ENCODE measurements at places on chromosomes 6 and 20.

- H3K27me3 ChIP-seq: peaks cover 87% of the 10 kb centered on the region
- no peak for DNase-seq
- H3K4me1 ChIP-seq: peaks cover 6% of the 10 kb centered on the region
- peaks cover 2% of the 10 kb centered on the region for H3K36me3 ChIP-seq
Measured at GRCh38 chr6:28742668-28743270, 181.0 kb downstream of the TRIM27 start.

DNA sequence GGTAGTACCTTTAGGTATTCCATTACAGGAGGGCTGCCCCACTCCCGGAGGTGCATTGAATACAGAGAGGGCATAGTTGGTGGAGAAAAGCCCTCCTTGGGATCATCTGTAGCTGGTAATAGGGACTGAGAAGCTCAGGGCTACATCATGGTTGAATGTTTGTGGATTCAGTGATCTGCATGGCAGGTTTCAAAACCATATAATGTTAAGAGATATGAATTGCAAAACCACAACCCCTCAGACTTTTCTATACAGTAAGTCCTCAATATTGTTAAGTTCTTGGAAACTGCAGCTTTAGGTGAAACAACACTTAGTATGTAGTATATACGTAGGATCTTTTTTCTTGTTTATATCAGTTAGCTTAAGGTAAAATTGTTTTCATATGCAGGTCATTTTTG is 11.3 kb downstream of the TULP4 start:
- H3K27me3 ChIP-seq: no peaks in the 10 kb centered on the region
- no peak overlapping the region for H3K27ac ChIP-seq
- peaks cover 5% of the 10 kb centered on the region for H3K4me1 ChIP-seq
- H3K36me3 ChIP-seq: peaks cover 19% of the 10 kb centered on the region

DNA sequence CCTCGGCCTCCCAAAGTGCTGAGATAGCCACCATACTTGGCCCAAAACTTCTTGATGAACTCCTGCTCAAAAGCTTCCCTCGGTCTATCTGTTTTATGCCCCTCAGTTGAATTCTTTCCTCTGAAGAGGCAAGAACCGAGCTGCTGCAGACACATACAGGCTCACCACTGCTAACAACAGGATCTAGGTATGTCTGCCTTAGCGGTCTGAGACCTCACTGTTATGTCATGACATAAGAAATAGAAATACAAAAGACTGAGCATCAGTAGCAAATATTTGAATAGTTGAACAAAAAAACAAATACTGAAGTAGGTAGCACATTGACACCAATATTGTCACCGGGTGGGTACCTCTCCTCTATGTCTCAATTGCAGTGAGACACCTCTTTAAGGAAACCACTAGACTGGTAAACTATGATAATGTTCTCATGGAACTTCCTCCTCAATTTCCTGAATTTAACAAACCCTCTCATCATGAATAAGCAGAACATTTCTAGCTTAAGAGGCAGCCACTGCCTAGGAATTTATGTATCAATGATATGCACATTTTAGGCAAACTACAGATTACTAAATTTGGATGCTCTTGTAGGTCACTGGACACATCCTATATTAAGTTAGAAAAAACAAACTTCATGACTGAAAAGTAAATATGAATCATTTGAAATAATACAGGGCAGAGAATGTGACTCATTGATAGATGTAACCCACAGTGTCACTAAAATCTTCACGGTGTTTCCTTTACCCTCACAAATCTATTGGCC is 9.4 kb upstream of the STXBP5 start:
- H3K4me1 ChIP-seq: peaks cover 7% of the 10 kb centered on the region
- H3K4me3 ChIP-seq: no peak overlapping the region
- DNase-seq: no peak
- no peak overlapping the region for H3K27ac ChIP-seq

DNA sequence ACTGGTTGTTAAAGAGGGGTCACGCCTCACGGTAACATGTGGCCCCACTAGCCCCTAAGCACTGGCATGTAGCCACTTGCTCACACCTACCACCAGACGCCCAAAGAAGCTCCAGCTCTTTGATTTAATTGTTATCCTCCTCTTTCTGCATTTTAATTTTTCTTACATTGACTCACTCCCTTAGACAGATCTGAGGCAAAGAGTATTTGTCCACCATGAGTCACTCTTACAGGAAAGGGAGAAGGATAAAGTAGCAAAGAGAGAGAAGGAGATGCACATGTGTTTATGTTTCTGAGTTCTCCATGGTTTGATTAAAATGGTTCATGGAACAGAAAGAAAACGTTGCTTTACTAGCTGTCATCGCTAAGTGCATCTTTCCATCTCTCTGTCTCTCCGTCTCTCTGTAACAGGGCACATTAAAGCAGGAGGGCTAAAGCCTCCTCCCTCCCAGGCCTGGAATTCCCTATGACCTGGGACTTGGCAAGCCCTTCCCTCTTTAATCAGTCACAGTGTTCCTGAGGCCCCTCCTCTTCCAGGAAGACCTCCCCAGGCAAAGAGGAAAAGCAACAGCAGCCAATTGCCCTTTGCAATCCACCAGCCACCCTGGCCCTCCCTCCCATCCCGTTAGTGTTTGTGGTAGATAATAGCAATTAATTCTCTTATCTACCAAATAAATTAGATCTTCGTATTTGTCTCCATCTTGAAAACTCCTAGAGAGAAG is 112.8 kb upstream of the TSHZ2 start:
- H3K27me3 ChIP-seq: no peaks in the 10 kb centered on the region
- no peaks in the 10 kb centered on the region for H3K36me3 ChIP-seq
- H3K4me1 ChIP-seq: no peaks in the 10 kb centered on the region
- H3K27ac ChIP-seq: no peak overlapping the region

DNA sequence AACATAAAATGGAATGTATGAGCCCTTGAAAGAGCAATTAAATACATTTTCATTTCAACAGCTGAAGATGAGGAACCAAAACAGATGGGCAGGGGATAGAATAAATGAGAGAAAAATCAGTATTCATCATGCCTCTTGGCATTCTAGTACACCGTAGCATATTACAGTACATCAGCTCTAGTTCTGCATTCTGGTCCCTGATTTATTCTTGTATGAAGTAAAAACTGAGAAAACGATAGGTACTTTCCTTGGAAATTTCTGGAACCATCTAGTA is 349.4 kb downstream of the ARHGAP18 start:
- H3K27ac ChIP-seq: no peak overlapping the region
- H3K36me3 ChIP-seq: no peaks in the 10 kb centered on the region
- no peaks in the 10 kb centered on the region for H3K27me3 ChIP-seq
- H3K4me1 ChIP-seq: no peaks in the 10 kb centered on the region
- DNase-seq: no peak

DNA sequence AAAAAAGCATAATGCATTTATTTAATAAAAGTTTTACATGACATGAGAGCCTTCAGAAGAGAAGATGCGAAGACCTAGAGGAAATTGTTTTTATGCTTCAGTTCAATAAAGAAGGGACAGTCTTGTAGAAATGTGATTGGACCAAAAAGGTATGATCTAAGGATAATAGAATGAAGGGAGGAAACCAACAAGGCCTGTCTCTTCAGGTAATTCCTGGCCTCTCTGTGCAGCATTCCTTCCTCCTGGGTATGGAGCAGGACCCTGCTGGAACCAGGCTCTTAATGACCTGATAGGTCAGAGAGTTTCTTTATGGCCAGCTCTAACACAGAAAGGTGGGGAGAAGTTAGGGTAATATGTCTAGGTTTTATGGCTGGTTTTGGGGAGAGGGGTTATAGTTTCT is 162.8 kb upstream of the HEY2 start:
- H3K4me1 ChIP-seq: peaks cover 26% of the 10 kb centered on the region
- no peaks in the 10 kb centered on the region for H3K36me3 ChIP-seq
- H3K4me3 ChIP-seq: no peak overlapping the region
- DNase-seq: no peak

DNA sequence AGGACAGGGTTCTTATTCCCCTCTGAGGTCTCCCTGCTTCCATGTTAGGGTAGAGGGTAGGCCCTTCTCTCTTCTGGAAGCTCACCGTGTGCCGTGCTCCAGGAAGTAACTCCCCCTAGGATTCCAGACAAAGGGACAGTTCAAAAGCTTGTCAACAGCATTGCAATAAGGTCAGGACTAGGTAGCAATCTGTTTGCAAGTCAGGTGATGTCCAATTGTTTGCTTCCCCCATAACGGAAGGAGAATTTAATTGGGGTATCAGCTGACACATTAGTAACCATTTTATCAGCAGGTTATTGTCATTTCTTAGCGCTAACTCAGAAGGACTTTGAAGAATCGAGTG is 41.9 kb downstream of the SYNJ2 start:
- H3K4me3 ChIP-seq: no peak overlapping the region
- no peak overlapping the region for H3K27ac ChIP-seq
- no peak for DNase-seq
- peaks cover 27% of the 10 kb centered on the region for H3K27me3 ChIP-seq

GRCh38 chr20:54166987-54167662 is 6.7 kb downstream of the CYP24A1 start:
- no peak for DNase-seq
- no peaks in the 10 kb centered on the region for H3K36me3 ChIP-seq
- H3K4me1 ChIP-seq: peaks cover 13% of the 10 kb centered on the region
- no peak overlapping the region for H3K27ac ChIP-seq

DNA sequence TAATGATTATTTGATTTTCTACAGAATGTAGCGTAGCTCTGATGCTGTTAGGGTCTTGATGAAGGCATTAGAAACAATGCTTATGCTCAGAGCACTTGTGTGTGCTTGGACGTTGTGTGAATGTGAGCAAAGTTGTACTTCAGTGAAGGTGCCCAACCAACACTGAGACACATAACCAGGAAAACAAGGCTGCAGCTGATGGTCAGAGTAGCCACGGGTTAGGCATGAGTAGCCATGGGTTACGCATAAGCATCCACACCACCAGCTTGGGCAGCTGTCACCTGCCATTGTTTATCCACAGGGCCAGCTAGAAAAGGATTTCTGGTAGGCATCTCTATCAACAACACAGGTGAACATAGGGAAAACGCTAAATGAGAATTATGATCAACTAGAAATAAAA is 326.6 kb downstream of the NRN1 start:
- peaks cover 6% of the 10 kb centered on the region for H3K36me3 ChIP-seq
- no peak overlapping the region for H3K27ac ChIP-seq
- H3K27me3 ChIP-seq: no peaks in the 10 kb centered on the region
- DNase-seq: no peak
- H3K4me1 ChIP-seq: peaks cover 24% of the 10 kb centered on the region

- H3K27ac ChIP-seq: peak overlapping the region; percentile 35
- peak overlapping the region; percentile 64 for H3K4me3 ChIP-seq
- no peak for DNase-seq
Measured at GRCh38 chr6:43070028-43070632, 6.0 kb upstream of the PTK7 start.

- no peaks in the 10 kb centered on the region for H3K36me3 ChIP-seq
- no peak overlapping the region for H3K4me3 ChIP-seq
- no peak overlapping the region for H3K27ac ChIP-seq
- no peak for DNase-seq
Measured at GRCh38 chr6:17015551-17016381, 86.1 kb upstream of the STMND1 start.

DNA sequence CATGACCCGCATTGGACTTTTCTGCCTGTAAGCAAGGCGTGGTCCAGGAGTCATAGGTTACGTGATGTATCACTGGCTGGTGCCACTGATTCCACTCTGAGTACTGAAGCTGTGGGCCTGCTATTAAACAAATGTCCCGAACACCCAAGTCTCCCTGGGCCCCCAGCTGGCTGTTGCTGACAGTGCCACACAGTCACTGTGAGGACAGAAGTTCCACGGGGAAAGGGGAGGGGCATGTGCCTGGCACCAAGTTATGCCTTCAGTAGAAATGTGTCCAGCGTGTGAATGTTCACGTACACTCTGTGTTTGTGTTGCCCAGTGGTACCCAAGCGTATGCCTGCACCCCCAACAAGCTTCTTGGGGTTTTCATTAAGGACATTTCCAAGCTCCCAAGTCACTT is 171.4 kb upstream of the QKI start:
- DNase-seq: no peak
- H3K36me3 ChIP-seq: peaks cover 7% of the 10 kb centered on the region
- no peak overlapping the region for H3K27ac ChIP-seq
- peaks cover 49% of the 10 kb centered on the region for H3K4me1 ChIP-seq

- H3K27me3 ChIP-seq: no peaks in the 10 kb centered on the region
- no peak overlapping the region for H3K4me3 ChIP-seq
- DNase-seq: no peak
- H3K4me1 ChIP-seq: peaks cover 6% of the 10 kb centered on the region
- no peak overlapping the region for H3K27ac ChIP-seq
Measured at GRCh38 chr6:125498606-125499005, 196.8 kb upstream of the HDDC2 start.

All from neural crest cell (in vitro differentiated cells).